ENCODE measurements at places on chromosomes 2 and 18. TPM values are rescaled to one million over a fixed set of nuclear protein-coding genes. Genes with fewer than 3 reads are reported as not detected.

GRCh38 chr2:15570104-15570503, 9.0 kb upstream of the NBAS start:
- no peak for ATAC-seq

DNA sequence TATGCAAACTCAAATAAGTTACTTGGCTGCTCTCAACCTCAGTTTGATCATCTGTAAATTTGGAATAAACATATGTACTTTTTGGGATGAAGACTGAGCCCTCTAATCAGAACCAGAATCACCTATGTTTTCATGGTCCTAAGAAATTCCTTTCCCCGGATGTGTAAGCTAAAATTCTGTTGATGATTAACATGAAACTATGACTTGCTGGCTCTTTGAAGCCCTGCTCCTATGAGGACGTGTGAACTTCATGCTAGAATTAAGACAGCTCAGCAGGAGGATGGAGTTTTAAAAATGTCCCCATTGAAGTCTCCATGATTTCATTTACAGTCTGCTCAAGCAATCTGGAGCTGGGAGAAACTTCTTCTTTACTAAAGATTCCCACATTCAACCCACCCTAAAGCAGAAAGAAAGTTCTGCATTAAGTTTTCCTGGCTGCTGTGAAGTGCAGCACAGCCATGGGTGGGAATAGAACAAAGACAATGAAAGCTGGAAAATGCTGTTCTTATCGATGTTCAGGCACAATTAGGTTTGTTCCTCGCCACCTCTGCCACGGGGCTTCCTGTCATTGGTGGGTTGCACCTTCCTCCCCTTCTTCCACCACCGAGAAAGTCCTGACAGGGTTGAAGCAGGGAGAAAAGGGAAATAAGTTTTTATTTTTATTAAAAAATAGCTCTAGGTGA, 50.9 kb downstream of the ADCYAP1 start:
- ATAC-seq, result no peak

DNA sequence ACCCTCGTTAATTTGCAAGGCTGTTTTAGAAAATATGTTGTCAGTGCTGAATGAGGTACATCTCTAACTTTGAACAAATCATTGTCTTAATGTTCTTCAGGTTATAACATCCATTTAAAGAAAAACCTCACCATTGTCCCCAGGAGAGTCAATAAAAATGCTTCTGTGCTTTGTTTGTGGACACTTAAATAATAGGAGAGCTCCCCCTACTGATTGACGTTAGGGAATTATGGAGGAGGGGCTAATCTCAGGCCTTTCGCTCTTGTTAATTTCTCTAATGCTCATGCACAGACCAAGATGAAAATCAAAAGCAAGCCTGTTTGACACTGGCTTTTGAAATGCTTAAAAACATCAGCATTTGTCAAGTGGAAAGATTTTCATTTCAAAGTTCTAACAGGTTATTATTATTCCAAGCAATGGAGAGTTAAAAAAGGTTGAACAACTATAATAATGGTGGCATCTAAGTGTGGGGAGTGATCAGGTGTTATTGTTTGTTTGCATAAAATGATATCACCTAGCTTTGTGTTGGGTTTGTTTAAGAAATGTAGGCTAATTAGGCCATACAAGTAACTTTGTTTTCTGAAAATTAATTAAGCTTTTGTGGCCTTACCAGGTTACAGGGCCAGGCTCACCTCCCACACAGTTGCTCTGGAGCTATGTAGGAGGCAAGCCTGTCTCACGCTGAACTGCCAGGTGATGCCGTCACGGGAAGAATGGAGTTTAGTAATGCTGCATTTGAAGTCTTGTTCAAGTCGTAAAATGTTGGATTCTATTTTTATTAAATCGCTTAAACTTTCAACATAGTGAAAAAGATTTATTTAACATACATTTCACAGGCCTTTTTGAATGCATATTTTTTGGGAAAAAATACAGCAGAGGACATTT, 51.7 kb upstream of the SMIM21 start:
- peak; percentile 51 for ATAC-seq

DNA sequence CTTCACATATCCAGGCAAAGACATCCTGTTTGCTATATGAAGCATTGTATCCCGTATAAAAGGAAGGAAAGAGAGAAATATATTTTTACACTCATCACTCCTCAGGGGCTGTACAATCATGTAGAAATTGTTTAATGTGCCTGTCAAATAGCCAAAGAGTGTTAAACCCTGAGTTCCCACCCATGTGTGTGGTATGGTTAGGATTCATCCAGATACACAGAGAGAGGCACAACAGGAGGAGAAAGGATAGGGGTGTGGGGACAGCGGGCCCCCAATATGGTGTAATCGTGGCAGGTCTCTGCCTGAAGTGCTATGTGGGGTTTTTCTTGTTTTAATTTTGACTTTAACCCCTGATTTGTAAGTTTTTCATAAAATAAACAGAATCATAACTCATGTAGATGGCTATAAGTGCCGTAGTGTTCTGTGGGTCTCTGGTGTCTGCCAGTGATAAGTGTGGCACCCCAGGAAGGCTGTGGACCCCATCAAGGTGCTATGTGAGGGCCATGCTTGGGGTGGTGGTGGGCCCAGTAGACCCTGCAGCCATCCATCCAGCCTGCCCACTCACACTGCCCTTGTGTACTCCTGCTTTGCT, 10.2 kb upstream of the IL18R1 start:
- ATAC-seq, result no peak

DNA sequence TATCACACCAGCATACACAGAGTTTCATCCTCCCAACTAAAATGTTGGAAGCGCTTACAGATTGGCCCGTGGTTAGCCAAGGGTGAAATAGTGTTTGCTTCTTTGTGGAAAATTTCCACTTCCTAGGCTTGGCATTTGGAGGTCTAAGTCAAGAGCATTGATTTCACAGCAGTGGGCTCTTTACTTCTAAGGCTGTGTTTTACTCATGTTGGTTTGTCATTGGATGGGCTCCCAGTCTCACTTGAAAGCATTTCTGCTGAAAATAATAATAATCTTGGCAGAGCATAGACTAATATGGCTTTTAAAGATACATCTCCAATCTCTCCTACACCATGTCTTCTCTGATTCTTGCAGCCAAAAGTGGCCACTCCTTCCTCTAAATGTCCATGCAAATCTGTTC, 82.9 kb downstream of the DYNAP start:
- no peak for ATAC-seq

DNA sequence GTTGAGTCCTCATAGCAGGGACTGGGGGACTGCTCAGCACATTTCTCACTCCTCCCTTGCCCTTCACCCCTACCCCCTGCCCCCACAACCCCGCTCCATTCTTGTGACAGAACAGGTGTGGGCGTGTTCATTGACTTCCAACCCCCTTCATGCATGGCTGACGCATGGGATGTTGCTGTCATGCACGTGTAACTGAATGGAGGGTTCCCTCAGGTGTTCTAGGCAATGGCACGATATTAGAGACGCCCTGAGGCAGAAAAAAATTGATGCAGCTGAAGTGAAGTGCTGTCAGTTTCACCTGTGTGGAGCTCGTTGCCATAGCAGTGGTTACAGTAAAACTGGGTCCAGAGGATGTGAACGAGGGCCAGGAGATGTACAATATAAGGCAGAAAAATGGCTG, 6.5 kb upstream of the THOC1 start:
- no peak for ATAC-seq

DNA sequence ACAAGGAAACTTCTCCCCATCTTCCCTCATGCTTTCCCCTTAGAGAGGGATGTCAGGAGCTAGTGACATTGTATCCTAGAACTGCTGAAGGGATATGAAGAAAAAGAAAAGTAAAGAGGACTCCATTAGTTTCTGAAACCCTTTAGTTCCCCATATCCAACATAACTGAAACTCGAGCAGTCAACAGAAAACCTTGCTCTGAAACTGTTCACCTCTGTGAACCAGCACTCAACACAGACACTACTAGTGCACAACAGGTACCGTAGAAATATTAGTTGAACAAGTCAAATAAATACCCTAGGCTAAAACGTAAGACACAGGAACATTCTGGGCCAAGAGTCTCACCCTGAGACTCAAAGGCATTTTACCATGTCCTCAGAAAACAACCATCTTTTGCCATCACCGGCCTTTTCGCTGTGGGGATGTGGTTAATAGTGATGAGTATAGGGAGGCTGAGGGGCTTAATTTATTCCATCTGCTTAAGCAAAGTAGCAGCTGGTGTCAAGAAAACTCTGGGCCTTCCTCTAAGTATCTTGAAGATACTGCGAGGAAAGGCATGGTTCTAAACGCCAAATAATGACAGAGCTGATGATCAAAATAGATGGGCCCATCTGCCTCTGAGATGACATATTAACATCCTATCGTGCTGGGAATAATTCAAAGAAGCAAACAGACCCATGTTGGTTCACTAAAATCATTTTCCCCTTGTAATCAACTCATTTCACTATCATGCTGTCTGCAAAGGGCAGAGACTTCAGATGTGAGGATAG, 156.8 kb downstream of the STK39 start:
- ATAC-seq, result no peak

GRCh38 chr18:56323673-56324072, 314.7 kb downstream of the TXNL1 start:
- no peak for ATAC-seq

DNA sequence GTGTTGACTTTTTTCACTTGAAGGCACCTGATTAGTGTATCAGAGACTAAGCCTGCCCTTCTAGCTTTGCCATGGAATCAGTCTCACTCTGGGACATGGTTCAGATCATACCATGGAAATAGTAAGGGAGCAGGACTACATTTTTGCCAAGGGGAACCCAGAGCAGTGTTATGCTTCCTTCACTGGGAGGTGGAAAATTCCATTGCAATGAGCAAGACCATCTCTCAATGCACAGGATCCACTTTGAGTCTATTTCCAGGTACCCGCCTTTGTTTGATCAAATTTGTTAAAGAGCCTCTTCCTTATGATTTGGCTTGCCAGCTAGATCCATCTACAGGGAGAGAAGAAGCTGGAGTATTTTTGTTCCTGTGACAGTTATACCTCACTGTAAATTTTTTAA, 395.8 kb downstream of the MTX2 start:
- no peak for ATAC-seq

DNA sequence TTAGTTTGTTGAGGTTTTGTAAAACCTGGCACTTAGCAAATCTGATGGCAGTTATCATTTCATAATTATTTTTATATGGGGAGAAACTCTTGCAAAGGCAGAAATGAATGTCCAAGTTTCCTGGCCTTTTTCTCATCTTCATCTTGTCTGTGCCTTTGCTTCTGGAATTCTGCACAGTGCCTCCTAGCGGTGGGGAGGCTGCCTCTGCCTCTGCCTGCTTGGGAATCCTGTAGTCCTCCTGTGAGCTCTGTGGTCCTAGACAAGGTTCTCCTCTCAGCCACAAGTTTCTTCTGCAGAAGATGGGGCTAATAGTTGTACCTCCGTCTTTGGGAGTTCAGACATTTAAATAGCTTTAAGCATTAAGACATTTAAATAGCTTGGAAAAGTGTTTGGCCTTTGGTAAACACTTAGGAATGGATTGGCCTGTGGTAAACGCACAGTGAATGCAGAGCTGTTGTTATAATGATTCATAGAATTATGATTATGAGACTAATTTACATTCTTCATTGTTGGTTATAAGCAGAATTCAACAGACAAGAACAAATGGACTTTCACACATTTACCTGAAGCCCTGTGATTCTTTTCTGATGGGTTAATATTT, 101.2 kb downstream of the ZNF236 start:
- ATAC-seq, result no peak

DNA sequence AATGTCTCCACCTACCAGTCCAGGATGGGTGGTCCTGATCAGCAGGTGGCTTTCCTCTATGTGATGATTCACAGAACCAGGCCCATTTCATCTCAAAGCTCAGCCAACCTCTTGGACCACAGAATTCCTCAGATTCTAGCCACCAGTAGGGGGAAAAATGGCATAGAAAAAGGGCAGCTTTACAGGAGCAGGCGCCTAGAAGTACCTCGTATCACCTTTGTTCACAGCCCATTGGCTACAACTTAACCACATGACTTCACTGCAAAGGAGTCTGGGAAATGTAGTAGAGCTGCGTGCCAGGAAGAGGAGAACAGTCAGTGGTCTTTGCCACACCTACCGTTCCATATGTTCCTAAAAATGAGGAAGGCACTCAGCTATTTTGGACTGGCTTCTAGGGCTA, 62.8 kb upstream of the DTNA start:
- ATAC-seq, result no peak

- no peak for ATAC-seq
Observed at GRCh38 chr2:240351088-240351741, 84.2 kb upstream of the GPC1 start.

DNA sequence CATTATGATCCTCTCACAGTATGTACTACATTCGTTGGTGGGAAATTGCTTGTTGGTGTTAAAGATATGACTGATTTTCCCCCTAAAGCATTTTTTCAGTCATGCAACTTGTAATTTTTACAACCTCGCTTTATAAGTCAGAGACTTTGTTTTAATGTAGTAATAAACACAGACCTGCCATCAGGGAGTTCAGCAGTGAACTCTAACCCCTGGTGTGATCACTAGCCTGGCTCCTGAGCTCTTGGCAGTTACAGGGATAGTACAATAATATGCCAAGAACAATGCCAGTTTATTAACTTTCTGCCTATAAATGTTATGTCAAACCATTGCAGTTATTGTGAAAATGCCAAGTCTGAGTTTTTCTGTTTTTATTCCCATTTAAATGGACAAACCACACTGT, 93.8 kb downstream of the EDAR start:
- ATAC-seq, result no peak

DNA sequence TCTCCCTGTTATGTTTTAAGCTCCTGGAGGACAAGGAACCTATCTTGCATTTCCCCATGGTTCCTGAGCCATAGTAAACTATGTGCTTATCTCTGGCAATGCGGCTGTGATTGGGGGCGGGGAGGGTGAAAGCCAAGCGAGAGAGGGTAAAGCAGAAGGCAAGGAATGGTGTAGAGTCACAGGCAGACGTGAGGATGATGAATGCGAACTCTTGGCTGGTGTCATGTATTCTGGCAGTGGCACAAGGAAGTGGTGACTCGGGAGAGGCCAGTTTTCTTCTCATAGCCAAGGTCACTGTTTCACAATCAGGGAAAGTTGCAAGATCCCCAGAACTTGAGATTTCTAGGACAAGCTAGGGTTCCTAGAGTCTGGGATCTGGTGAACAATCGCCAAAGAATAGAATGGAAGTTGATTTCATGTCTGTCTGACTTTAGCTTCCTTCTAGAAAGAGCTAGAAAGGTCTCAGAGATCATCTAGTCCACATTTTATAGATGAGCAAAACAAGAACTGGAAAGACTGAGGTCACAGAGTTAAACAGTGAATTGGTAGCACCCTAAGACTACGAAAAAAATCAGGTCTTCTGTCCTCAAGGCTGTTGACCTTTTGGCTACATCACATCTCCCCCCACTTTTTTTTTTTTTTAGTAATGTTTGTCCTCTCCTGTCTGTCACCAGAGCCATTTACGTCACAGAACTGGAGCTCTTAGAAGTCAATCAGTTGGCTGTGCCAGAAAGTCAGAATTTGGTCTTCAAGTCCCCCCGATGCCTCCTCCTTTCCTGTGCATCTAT, 137.0 kb downstream of the BCL11A start:
- no peak for ATAC-seq

- ATAC-seq, result no peak
Observed at GRCh38 chr2:176960736-176961520, 251.7 kb upstream of the HNRNPA3 start.

- no peak for ATAC-seq
Observed at GRCh38 chr2:238060096-238060541, 682 bp upstream of the SCLY start.

NDUFAF7 gene
- total RNA-seq, result 18.1 TPM

CTAGE1 gene
- total RNA-seq, result not detected

FBXO36 gene
- 3.6 TPM for total RNA-seq

RAB31 gene
- 113 TPM for total RNA-seq

ANKRD62 gene
- total RNA-seq, result not detected

ABCG8 gene
- 0.12 TPM for total RNA-seq

TTLL4 gene
- 6.9 TPM for total RNA-seq

POLE4 gene
- total RNA-seq, result 17.7 TPM

REG3G gene
- total RNA-seq, result not detected

DTNA gene
- 218 TPM for total RNA-seq

TMEM163 gene
- total RNA-seq, result 2.5 TPM

Measured in gastroesophageal sphincter (tissue), 4 donors.